AG04450 (cell line): ENCODE measurements at places on chromosomes 2 and 18.

GRCh38 chr2:68203587-68203986 is 45.9 kb downstream of the PNO1 start:
- no peak for DNase-seq

- no peak for DNase-seq
Observed at GRCh38 chr2:100747551-100747950, 72.4 kb upstream of the NPAS2 start.

DNA sequence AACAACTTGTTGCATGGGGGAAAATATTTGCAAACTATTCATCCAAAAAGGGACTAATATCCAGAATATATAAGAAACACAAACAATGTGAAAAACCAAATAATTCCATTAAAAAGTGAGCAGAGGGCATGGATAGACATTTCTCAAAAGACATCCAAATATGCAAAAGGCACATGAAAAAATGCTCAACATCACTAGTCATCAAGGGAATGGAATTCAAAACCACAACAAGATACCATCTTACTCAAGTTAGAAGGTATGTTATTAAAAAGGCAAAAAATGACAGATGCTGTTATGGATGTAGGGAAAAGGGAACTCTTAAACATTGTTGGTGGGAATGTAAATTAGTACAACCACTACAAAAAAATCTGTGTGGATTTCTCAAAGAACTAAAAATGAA is 396.5 kb downstream of the CCDC85A start:
- DNase-seq, result no peak

- no peak for DNase-seq
Observed at GRCh38 chr2:189527041-189527750, 53.4 kb downstream of the SLC40A1 start.

- peak; percentile 66 for DNase-seq
Observed at GRCh38 chr2:120820263-120820952, 84.7 kb downstream of the GLI2 start.

- DNase-seq, result no peak
Observed at GRCh38 chr2:205014201-205014600, 468.9 kb downstream of the PARD3B start.

- DNase-seq, result no peak
Observed at GRCh38 chr18:10669441-10670100, 143.7 kb downstream of the NAPG start.

GRCh38 chr2:201383136-201383535 is 26.0 kb upstream of the FLACC1 start:
- no peak for DNase-seq

GRCh38 chr2:45901468-45902032 is 250.1 kb downstream of the PRKCE start:
- no peak for DNase-seq

DNA sequence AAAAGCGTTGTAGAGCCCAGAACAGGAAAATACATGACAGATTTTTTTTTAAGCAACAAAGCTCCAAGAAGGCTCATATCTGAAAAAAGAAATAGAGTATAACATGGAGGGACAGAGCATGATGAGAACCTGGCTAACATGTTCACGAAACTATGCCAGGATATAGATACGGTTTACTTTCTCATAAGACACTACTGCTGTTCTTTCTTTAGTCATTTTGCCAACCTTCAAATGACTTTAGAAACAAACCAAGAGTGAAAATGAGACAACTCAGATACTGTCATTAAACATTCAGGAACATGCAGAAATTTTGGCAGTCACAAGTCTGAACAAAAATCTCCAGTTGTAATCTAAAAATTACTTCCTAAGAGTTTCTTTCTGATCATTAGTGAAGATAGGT is 14.3 kb downstream of the LPIN2 start:
- DNase-seq, result no peak
